Liver (tissue), 10 donors: ENCODE measurements at places on chromosomes 11 and 22. TPM values are rescaled to one million over a fixed set of nuclear protein-coding genes. Genes with fewer than 3 reads are reported as not detected.

GRCh38 chr11:114181752-114182151 is 114.4 kb upstream of the NNMT start:
- no peak for DNase-seq

LMO1 gene
- not detected for total RNA-seq

ZNF214 gene
- 2.3 TPM for total RNA-seq

PATE2 gene
- not detected for total RNA-seq
